ENCODE measurements at places on chromosomes 4 and X.

- DNase-seq: no peak
These were observed 1361.9 kb upstream of the ADGRL3 start for GRCh38 chr4:59838236-59838635.

DNA sequence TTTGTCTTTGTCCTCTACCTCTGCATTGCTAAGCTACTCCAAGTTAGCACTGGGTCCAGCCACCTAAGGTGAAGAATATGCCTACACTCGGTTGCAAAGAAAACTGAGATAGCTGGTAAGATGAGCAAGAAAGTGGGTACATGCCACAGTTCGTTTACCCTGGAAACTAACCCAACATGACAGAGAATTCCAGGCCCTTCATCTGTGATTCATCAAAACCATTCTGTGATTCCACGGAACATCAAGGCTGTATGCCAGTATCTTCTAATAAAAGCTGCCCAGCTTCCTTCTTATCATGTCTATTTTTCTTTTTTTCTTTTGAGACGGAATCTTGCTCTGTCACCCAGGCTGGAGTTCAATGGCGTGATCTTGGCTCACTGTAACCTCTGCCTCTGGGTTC, 58.7 kb upstream of the SPANXC start:
- no peak for DNase-seq

DNA sequence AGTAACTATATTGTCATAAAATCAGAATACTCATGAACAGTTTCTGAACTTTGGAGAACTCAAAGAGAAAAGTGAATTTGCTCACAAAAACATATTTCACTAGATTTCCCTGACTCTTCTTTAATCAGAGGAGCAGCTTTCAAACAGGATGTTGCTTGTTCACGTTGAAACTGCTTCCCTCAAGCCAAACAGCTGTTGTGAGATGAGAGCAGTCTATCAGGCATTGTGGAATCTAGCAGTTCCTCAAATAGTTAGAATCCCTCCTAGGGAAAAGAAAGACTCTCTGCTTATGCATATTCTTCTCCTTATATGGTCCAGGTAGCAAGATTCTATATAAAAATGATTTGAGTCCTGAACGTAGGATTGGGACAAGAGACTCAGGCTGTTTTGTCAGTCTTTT, 1012.1 kb downstream of the FAM133A start:
- no peak for DNase-seq

- DNase-seq: no peak
These were observed 134.2 kb upstream of the SH3RF1 start for GRCh38 chr4:169404960-169405359.

DNA sequence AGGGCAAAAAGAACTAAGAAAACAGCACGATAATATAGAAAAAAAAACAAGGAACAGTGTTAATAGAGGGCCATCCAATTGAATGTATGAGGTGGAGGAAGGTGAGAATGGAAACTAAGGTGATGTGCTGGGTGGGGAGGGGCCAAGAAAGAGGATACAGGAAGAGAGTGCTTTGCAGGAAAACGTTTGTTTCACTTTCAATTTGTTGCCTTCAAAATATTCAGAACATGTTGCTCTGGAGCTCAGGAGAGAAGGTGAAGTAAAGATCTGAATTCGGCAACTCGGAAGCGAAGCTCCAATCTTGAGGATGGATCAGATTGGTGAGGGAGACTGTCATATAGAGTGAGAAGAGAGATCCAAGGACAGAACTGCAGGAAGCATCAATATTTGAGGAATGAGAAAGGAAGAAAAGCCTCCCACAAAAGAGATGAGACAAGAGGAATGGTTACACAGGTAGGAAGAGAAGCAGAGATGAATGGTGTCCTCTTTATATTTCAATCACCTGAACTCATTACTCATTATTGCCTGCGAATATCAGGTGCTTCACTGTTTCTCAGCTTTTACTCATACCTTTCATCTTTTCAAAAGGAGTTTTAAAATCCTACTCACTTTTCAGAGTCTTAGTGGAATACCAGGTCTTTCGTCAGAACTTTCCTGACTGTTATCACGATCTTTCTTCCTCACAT, 14.7 kb upstream of the SEC24D start:
- no peak for DNase-seq

DNA sequence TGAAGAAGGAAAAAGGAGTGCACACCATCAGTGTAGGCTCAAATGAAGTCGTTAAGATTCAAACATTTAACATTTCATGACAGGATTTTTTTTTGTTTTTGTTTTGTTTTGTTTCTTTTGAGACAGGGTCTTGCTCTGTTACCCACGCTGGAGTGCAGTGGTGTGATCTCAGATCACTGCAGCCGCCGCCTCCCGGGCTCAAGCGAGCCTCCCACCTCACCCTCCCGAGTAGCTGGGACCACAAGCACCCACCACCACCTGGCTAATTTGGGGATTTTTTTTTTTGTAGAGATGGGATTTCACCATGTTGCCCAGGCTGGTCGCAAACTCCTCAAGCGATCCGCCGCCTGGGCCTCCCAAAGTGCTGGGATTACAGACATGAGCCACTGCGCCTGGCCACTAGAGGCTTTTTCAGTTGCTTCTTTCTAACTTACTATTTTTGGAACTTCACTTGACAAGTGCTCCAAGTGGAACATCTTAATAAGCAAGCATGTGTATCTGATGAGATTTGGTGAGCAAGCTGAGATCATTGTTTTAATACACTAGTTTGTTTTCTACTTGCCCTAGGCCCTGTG, 78.9 kb upstream of the CNKSR2 start:
- no peak for DNase-seq

DNA sequence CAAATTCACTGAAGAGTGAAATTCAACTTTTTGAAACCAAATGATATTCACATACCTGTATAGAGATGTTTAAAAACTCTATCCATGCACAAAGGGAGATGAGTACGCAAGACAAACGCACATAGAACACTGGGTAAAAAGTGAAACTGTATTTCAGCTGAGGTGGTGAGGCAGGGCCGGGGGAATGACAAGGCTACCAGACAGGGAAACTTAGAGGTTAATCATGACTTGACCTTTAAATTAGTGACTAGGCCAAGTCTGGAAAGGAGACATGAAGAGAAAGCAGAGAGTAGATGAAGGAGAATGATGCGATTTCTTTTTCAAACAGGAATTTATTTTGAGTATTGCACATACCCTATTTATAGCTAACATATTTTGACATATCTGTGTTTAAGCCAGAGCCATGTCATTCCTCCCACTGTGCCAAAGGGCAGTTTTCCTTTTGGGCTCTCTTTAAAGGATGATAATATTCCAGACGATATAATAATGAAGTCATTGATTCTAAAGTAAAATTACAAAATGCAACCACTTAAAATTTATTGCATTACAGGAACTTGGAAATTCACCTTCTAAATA, 49.4 kb downstream of the ARHGEF6 start:
- no peak for DNase-seq

DNA sequence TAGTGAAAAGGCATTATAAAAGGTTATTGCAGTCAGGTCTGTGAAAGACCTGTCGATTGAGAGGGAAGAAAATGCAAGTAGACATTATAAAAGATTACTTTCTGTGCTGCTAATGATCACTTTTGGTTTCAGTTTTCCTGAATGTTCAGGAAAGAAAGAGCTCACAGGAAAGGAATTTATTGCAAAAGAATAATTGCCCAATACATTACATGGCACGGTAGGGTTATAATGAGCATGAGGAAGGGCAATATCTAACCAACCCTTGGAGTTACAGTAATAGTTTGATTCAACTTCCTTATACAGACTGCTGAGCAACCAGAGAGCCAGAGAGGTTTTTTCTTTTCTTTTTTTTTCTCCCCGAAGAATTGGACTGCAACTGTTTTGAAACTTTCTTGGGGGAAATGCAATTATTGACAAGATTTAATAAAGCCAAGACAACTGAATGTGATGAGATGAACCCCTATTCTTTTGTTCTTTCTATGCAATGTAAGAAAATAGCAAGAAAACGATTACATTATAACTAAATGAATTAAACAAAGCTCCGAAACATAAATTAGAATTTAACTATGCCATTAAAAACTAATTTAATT, 247.0 kb downstream of the C4orf33 start:
- DNase-seq: no peak

DNA sequence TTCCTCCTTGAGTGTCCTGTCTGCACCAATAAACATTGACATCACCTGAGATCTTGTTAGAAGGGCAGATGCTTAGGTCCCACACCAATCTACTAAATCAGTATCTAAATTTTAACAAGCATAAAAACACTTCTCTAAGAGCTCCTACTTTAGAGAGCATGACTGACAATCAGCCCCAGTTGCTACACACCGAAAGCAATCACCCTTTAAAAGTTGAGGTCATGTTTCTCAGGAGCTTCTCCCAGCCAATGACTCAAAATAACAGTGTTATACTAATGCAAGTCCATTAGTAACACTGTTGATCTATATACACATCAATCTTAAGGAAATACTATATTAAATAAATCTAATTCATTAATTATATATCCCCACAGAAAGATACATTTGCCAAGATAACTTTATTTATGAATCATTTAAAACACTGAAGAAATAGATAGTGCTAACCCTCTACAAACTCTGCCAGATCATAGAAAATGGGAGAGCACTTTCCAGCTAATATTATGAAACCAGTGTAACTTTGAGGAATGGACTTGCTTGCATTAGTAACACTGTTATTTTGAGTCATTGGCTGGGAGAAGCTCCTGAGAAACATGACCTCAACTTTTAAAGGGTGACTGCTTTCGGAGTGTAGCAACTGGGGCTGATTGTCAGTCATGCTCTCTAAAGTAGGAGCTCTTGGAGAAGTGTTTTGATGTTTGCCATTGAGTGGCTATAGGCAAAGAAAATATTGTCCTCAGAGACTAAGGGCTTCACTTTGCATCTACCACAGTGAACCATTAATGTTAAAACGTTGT, 109.8 kb upstream of the HDX start:
- no peak for DNase-seq

GRCh38 chrX:72020204-72020603, 109.6 kb downstream of the NHSL2 start:
- no peak for DNase-seq

- DNase-seq: no peak
These were observed 46.6 kb downstream of the SMPX start for GRCh38 chrX:21711129-21711847.

DNA sequence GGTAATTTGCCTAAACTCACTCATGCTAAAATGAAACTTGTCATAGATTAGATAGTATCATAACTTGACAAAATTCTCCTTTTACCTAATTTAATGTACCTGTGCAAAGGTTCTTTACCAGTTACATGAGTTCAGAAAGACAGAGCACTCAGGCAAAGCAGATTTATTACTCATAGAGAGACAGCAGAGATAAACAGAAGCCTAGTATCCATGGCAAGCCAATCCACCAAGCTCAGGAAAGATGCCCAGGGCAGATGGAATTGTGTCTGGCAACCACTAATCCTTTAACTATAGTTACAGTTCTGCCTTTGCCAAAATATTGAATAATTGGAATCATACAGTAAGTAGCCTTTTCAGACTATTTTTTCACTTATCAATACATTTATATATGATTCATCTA, 826.2 kb downstream of the TECRL start:
- no peak for DNase-seq

DNA sequence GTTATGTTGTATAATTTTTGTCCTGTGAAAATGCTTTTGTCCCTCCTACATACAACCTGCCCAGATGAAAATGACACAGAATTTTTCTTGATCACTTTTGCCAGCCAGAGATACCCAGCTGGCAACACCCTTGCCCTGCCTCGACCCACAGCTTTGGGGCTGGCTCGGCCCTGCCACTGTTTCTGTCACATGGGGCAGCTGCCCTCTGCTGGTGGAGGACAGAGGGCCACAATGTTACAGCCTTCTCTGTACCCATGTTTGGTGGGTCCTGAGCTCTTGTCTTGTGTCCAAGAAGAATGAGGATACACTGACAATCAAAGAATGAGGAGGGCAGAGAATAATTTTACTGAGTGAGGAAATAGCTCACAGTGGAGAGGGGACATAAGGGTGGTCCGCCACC, 31.1 kb downstream of the BMP15 start:
- no peak for DNase-seq

DNA sequence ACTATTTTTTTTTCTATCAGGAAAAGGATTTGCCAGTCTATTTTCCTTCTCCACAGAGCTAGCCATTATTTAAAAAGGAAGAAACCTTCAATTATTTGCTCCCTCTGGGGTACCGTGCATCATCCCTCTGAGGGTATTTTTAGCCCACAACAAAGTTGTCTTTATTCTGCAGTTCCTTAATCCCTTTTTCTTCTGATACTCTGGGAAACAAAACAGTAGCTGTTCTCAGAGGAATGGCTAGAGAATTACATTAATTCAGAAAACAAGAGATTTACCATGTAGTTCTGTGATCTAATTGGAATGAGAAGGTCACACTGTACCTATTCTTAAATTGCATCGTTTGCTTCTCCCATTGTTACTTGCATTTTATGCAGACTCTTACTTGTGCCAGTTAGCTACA, 1056.7 kb downstream of the STIM2 start:
- DNase-seq: no peak

- DNase-seq: no peak
These were observed 34.7 kb upstream of the NYX start for GRCh38 chrX:41412261-41413081.

GRCh38 chr4:76920715-76921114, 22.8 kb upstream of the SOWAHB start:
- no peak for DNase-seq

GRCh38 chr4:64911846-64912245, 502.6 kb upstream of the TECRL start:
- no peak for DNase-seq

- no peak for DNase-seq
These were observed 60.7 kb downstream of the GPR143 start for GRCh38 chrX:9704876-9705465.

DNA sequence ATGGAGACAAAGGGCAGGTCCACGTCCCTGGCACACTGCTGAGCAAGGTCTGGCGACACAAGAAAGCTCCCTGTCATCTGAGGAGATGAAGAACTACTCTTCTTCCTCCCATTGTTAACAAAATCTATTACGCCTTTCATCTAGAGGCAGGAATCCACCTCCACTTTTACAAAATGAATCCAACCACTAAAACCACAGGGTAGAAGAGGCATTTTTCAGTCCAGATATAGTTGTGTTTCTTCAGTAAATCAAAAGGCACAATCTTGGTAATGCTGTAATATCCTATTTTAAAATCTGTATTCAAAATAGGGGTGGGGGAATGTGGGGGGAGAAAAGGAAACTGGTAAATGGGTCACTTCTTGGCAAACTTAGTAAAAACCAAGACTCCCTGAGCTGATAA, 101.4 kb downstream of the CDS1 start:
- no peak for DNase-seq

- DNase-seq: peak; percentile 12
These were observed 46.3 kb downstream of the SH3KBP1 start for GRCh38 chrX:19840899-19841648.

DNA sequence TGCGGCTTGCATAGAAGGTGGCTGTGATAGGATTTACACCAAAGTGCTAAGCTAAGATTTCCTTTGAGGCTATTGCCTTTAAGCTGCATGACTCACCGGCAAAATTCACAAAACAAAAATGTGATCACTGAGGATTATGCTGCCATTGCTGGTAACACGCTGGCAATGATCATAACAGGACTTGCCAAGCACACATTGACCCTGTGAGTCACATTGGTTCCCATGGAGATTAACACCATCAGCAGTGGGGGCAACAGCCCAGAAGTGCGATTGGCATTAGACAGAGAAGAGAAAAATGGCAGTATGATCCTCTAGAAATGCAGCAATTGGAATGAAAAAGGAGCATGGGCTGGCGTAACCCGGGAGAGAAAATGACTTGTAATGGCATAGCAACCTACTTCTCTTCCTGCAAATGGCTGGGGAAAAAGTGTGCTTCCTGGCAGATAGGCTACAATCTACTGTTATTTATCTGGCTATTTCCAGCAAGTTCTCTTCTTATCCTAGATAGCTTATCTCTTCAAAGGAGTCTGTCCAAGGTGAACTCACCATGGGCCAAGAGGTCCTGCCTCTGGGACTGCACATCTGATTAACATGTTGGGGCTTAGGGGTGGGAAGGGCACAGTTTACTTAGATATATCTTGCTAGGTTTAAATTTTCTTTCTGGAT, 314.2 kb upstream of the IGFBP7 start:
- DNase-seq: no peak
